ENCODE measurements at places on chromosomes 4 and X. TPM values are rescaled to one million over a fixed set of nuclear protein-coding genes. Genes with fewer than 3 reads are reported as not detected.

- H3K4me1 ChIP-seq = no peaks in the 10 kb centered on the region
- no peak overlapping the region for H3K27ac ChIP-seq
- H3K36me3 ChIP-seq = no peaks in the 10 kb centered on the region
- H3K27me3 ChIP-seq = no peaks in the 10 kb centered on the region
Observed at GRCh38 chr4:45897946-45898585, 225.8 kb downstream of the GABRG1 start.

Gene TEX13B
- total RNA-seq = not detected

DNA sequence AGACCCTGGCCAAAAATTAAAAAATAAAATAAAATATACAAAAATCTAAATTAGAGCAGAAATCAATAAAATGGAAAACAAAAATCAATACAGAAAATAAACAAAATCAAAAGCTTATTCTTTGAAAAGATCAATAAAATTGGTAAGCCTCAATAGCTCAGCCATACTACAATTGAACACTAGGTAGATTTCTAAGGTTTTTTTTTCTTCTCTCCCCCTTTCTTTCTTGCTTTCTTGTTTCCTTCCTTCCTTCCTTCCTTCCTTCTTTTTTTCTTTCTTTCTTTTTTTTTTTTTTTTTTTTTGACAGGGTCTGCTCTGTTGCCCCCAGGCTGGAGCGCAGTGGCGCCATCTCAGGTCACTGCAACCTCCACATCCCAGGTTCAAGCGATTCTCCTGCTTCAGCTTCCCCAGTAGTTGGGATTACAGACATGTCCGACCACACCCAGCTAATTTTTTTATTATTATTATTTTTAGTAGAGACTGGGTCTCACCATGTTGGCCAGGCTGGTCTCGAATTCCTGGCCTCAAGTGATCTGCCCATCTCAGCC is 23.4 kb upstream of the PPP3CA start:
- no peak overlapping the region for H3K27ac ChIP-seq
- H3K4me1 ChIP-seq = no peaks in the 10 kb centered on the region
- no peak overlapping the region for H3K4me3 ChIP-seq
- no peak for DNase-seq
- no peaks in the 10 kb centered on the region for H3K36me3 ChIP-seq
- H3K27me3 ChIP-seq = peaks cover 53% of the 10 kb centered on the region

DNA sequence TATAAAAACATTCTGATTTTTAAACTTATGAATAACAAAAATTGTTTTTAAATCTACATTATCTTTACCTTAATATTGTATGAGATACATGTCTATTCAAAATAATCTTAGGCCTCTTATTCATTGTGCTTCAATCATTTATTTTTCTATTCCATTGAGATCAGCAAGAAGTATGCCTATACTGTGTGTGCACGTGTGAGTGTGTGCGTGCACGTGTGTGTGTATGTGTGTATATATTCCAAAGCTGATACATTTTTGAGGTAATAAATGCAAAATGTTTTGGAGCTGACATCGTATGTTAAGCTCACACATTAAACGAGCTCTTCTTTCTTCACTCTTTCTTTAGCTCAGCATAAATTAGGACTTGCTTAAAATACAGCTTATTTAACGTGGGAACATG is 1701.2 kb upstream of the PCDH10 start:
- no peaks in the 10 kb centered on the region for H3K36me3 ChIP-seq
- no peak overlapping the region for H3K4me3 ChIP-seq
- no peak for DNase-seq
- no peak overlapping the region for H3K27ac ChIP-seq
- no peaks in the 10 kb centered on the region for H3K27me3 ChIP-seq
- no peaks in the 10 kb centered on the region for H3K4me1 ChIP-seq

DNA sequence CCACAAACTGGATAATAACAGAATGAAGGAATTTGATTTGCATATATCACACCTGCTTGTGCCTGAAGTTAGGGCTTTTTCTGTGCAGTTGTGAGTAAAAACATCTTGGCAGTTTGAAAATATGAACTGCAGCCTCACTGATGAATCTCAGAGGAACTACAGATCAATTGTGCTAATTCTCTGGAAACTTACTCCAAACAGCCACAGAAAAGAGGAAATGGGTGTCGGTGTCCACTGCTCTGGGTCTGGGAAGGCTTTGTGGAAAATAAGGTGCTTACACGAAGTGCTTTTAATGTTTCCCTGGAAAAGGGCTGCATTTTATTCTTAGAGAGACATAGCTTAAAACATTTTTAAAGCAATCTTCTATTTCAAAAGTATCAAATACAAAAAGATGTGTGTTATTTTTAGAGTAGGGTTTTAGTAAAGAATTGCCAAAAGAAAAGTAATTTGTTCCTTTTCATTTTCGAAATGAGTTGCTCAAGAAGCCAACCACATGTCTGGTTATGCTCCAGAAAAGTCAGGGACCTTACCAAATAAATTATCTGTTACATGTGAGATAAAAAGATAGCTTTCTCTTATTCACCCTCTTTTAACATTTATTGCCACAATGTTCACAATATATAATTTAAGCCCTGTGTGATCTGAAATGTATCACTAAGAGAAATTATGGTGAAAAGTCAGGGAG is 240.1 kb downstream of the FRAS1 start:
- no peak for DNase-seq
- H3K27me3 ChIP-seq = peaks cover 16% of the 10 kb centered on the region
- peak overlapping the region; percentile 27 for H3K27ac ChIP-seq
- peaks cover 5% of the 10 kb centered on the region for H3K4me1 ChIP-seq
- H3K36me3 ChIP-seq = no peaks in the 10 kb centered on the region

All from activated CD4-positive, alpha-beta T cell treated with anti-CD3 and anti-CD28 coated beads, Interleukin-2, amount 10 ng/mL, durations not matched to agents 24 days and 14 days (primary cell).